Chondrocyte (in vitro differentiated cells): ENCODE measurements at places on chromosomes 2 and 18.

GRCh38 chr2:17179145-17179808 is 339.0 kb downstream of the RAD51AP2 start:
- no peak for DNase-seq

DNA sequence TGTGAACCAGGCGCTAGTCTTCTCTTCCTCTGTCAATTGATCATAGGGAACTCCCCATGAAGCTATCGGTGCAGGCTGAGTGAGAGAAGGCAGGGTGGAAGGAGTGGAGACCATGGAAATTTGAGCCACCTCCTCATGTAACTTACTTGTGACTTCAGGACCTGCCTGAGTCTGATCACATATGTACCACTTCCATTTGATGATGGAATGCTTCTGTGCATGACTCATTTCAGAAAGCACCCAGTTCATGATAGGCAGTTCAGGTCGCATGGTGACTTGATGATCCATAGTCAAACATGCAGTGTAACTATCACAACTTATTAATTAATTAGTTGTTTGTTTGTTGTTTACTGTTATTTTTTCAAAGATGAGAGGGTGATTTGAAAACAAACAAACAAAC is 1296.7 kb downstream of the SUCLG1 start:
- DNase-seq = no peak

DNA sequence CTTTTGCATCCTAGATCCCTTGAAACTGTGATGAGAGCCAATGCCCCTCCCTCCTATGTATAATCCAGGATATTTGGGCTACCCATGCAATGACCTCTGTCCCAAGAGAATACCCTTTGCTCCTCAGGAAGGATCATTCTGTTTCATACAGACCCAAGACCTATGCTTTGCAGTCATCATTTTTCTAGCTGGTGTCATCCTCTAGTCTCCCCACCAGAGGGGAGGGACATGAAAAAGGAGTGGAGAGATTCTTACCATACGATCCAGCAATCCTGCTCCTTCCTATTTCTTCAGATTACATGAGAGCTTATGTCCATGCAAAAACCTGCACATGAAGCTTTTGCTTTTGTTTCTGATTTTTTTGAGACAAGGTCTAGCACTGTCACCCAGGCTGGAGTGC is 13.8 kb upstream of the GIGYF2 start:
- no peak for DNase-seq

DNA sequence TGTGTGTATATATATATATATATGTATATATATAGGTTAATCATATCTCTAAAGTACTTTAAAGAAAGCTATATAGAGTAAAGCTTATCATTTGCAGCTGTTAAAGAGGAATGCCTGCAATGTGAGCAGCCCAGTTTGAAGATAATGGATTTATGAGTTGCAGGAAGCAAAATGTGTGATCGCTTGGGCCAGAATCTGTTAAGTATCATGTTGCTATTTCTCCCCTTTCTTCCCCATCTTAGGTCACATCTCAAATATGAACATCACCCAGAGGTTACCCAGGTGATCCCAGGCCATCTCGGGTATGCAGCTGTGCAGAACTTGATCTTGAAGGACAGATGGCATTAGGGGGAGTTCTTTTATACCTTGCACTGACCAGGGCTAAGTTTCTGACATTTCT is 316.5 kb downstream of the MTX2 start:
- DNase-seq = no peak

GRCh38 chr18:39453882-39454281 is 1888.3 kb upstream of the CELF4 start:
- DNase-seq = no peak

DNA sequence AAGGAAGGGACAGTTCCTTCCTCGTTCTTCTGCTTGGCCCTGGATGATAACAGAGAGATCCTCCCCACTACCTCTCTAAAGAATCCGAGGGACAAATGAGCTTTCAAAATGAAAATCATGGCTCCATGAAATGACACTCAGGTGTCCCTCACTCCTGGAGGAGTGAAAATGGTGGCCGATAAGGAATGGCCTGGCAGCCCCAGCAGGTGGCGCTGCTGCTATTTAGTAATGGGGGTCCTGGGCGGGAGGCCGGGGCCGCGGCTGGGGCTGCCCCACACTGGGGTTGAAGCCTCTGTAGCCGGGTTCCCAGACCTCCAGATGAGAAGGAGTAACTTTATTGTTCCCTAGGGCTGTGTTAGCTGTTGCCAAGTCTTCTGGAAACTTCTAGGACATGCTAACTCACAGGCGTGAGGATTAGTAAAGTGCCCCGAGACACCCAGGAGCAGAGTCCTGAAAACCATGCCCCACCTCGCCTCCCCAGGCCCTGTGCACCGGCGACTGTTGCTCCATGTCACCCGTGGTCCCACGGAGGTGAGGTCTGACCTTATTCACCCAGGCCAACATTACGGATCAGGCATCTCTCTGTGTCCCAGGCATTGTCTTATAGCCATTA is 138.0 kb downstream of the CTIF start:
- DNase-seq = peak; percentile 79

GRCh38 chr18:13207294-13207693 is 11.3 kb upstream of the LDLRAD4 start:
- no peak for DNase-seq

DNA sequence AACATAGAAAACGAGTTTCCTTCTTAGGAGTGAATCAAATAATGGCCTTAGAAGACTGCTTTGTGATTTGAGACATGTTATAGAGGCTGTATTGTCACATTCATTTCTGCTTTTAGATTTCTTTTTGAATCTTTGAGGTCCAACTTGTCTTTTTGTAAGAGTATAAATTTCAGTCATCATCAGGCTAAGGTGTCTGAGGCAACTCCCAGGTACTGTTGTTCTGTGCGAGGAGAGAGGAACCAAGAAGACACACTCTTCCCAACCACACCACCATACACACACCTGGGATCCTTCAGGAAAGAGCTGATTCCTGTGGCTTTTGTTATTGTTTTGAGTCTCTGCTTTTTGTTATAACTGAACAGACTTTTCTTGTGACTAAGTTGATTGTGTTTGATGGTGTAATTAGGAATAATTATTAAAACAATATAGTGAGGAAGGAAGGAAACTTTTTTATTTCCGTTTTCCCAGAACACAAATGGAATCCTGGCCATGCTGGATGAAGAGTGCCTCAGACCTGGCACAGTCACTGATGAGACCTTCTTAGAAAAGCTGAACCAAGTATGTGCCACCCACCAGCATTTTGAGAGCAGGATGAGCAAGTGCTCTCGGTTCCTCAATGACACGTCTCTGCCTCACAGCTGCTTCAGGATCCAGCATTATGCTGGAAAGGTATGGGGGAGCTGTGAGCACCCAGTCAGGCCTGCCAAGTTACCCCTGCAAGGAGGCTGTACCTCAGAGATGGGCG is 140.4 kb downstream of the MYO1B start:
- no peak for DNase-seq

DNA sequence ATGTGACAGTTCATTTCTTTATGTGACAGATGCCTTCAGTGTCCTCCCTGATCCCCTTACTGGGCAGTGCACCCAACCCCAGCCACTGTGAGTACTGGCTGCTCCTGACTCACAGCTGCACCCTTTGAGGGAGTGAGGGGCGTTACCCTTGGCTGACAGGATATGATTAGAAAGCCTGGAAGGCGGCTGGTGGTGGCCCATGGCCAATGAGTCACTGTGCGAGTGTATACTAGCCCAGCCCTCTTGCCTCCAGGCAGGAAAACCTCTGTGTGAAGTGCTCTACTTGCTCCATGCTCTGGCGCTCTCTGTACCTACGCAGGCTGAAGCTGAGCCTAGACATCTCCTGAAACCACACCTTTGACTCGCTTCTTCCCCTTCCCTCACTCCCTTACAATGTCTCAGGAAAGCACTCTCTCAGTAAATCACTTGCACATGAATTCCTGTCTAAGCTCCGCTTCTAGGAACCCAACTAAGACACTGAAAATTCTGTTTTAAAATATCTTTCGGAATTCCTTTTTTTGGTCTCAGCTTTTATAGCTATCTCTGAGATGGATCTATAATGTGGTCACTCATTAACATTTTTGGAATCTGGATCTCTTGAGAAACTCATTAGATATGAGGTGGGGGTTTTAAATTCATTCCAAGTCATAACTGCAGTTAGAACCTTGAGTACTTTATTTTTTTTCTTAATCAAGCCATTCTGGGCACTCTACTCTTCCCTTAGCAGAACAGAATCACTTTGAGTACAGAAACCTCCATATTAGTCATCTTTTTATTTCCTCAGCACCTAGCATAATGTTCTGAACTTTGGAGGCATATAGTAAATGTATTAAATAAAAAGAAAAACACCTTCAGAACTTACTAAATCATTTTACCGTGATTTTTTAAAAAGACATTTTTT is 25.3 kb upstream of the STAM2 start:
- DNase-seq = no peak

DNA sequence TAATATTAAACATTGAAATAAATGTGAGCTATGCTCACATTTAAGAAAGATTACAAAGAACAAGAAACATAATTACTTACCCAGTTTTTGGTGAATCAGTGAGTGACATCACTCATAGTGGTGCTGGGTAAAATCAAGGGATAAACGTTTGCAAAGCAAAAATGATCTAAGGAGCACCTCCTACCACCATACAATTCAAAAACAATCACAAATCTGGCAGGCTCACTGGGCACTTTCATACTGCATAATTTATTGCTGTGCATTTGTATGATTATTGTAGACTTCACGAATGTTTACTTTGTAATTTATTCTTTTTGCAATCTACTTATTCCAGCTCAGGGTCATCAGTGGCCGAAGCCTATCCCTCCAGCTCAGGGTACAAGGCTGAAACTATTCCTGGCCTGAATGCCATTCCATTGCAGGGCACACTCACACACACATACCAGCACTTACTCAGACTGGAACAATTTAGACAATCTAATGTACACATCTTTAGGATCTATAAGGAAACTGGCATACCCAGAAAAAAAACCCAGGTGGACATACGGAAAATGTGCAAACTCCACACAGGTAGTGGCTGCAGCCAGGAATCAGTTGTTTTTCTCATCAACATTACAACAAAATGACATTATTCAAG is 34.4 kb downstream of the AFTPH start:
- DNase-seq = no peak

DNA sequence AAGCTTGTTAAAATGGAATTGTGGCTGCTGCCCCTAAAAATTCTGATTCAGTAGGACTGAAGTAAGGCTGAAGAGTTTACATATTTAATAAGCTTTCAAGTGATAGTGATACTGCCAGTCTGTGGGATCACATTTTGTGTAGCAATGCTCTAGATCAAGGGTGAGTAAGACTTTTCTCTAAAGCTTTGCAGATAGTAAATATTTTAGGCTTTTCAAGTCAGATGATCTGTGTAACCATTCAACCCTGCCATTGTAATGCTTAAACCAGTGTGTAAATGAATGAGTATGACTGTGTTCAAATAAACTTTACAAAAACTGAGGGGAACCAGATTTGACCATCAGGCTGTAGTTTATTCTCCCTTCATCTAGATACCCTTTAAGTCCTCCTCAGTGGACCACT is 92.7 kb downstream of the PIK3C3 start:
- no peak for DNase-seq

GRCh38 chr18:46374850-46375249 is 270.7 kb downstream of the HAUS1 start:
- no peak for DNase-seq

DNA sequence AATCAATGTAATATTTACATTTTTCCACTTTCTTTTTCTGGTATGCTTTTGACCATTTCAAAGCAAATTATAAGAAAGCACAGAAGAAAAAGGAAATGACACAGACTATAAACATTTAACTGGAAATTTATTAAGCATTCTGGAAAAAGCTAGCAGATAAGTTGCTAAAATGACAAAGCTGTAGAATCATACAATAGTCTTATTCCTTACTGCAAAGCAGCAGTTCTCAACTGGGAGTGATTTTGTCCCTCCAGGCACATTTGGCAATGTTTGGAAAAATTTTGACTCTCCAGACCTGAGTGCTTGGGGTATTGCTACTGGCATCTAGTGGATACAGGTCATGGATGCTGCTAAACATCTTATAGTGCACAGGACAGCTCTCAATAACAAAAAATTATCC is 75.1 kb downstream of the MBD5 start:
- no peak for DNase-seq

- no peak for DNase-seq
These were observed 202.8 kb downstream of the PIK3C3 start for GRCh38 chr18:42157878-42158277.

DNA sequence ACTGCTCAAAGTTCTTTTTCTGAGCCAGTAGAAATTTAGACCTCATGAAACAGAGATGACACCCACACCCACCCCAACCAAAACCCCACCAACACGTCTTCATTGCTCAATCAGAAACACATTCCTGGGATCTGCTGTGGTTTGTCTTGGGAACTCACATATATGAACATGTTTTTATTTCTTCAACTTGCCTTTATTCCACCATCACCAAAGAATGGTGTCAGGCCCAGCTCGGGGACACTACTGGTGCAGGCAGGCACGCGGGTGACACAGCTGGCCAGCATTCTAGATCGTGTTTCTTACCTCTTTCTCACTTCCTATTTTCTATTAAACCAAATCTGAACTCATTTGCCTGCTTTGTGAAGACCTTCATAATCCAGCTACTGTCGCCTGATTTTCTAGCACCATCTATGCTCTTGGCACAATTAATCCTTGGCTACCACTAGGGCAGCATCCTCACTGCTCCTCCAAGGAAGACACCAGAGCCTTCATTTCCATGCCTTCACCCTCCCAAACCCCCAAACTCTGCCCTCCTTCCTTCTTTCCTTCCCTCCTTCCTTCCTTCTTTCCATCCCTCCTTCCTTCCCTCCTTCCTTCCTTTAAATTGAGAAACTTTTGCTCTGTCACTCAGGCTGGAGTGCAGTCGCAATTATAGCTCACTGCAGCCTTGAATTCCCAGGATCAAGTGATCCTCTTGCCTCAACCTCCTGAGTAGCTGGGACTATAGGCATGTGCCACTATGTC is 157.1 kb downstream of the BCL2 start:
- DNase-seq = no peak

DNA sequence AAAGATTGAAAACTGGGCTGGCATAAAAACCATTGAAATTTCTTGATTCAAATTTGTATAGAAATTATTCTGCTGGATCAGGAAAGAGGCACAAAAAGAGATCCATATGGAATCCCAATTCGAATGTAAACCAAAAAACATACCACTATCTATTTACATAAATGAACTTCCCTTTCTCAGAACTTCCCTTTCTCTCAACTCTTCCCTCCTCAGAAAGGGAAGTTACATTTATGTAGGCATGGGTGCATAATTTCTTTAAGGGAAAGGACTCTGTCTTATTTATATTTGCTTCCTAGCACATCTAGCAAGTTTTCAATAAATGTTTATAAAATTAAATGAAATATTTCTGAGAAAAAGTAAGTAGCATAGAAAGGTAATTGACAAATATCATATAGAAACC is 398.1 kb upstream of the ATP5MC3 start:
- DNase-seq = no peak

GRCh38 chr18:37330173-37330572 is 235.4 kb downstream of the CELF4 start:
- no peak for DNase-seq
